ENCODE measurements at places on chromosomes 2 and 18. TPM values are rescaled to one million over a fixed set of nuclear protein-coding genes. Genes with fewer than 3 reads are reported as not detected.

DNA sequence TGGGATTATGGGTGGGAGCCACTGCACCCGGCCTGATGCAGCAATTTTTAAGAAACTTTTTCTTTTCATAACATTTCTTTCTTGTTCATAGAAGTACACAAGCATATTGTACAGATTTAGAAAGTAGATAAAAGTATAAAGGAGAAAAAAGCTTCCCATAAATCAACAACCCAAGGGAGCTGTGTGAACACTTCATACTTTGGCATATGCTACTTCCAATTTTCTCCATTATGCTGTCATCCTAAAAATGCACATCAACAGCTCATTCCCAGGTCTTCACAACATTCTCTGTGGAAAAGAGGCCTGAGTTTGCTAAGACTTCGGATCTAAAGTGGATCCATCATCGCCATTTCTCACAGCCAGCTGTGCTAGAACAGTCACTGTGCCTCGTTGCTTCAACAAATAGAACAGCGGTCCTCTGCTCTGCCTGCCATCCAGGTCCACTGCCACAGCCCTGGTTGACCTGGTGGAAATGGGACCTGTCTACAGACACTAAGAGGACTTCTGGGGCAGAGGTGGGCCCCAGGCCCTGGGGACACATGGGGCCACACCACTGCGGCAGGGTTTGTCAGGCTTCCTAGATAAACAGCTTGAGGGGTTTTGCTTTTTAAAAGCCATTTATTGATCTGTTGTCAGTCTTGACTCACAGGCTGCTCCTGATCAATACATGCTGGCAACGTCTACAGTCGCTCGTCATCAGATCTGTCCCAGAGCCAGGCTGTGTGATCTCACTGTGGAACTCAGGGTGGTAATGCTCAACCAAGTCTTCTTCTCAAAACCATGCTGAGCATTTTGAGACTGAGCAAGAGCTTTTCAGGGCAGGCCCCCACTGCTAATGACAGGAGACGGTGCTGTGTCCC, 72.7 kb upstream of the MGAT4A start:
- H3K4me1 ChIP-seq: peaks cover 9% of the 10 kb centered on the region
- no peak for DNase-seq
- H3K36me3 ChIP-seq: no peaks in the 10 kb centered on the region
- no peak overlapping the region for H3K27ac ChIP-seq
- H3K4me3 ChIP-seq: no peak overlapping the region

GRCh38 chr2:198371921-198372543, 567.6 kb downstream of the PLCL1 start:
- H3K4me1 ChIP-seq: no peaks in the 10 kb centered on the region
- H3K27ac ChIP-seq: no peak overlapping the region
- H3K27me3 ChIP-seq: no peaks in the 10 kb centered on the region
- no peak for DNase-seq
- no peaks in the 10 kb centered on the region for H3K36me3 ChIP-seq

The PPP1CB gene
- 119 TPM for total RNA-seq

The NOSTRIN gene
- 2.8 TPM for total RNA-seq

- H3K4me3 ChIP-seq: no peak overlapping the region
- peaks cover 29% of the 10 kb centered on the region for H3K4me1 ChIP-seq
- no peak for DNase-seq
- no peaks in the 10 kb centered on the region for H3K27me3 ChIP-seq
- H3K36me3 ChIP-seq: no peaks in the 10 kb centered on the region
These were observed 108.8 kb downstream of the B3GNT2 start for GRCh38 chr2:62304429-62305417.

- no peaks in the 10 kb centered on the region for H3K4me1 ChIP-seq
- no peak overlapping the region for H3K27ac ChIP-seq
- H3K27me3 ChIP-seq: no peaks in the 10 kb centered on the region
These were observed 258.0 kb downstream of the HDAC4 start for GRCh38 chr2:239142806-239143205.

DNA sequence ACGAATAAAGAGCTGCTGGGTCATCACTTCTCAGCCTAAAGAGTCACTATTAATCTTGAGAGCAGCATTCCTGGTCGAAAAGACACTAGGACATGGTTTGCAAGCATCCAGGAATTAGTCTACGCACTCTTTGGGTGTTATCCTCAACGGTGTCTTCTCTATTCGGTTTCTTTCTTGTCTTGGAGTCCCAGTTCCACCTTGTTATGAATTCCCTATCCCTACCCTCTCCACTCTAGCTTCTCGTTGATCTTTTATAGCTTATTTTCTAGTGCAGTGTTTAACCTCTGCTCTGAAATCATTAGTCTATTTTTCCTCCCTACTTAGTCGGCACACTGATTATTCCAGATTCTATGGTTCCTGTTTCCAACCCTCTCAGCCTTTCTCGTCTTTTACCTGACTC, 158.1 kb upstream of the LRRTM1 start:
- no peaks in the 10 kb centered on the region for H3K27me3 ChIP-seq
- H3K27ac ChIP-seq: no peak overlapping the region
- no peaks in the 10 kb centered on the region for H3K36me3 ChIP-seq
- DNase-seq: no peak

The ELAC1 gene
- total RNA-seq: 8.5 TPM

- DNase-seq: peak; percentile 63
- H3K27ac ChIP-seq: no peak overlapping the region
- H3K4me1 ChIP-seq: peaks cover 68% of the 10 kb centered on the region
- no peak overlapping the region for H3K4me3 ChIP-seq
- no peaks in the 10 kb centered on the region for H3K27me3 ChIP-seq
These were observed 144.2 kb upstream of the HDAC4 start for GRCh38 chr2:239544918-239545465.
